ENCODE measurements at places on chromosomes 6 and 20.

DNA sequence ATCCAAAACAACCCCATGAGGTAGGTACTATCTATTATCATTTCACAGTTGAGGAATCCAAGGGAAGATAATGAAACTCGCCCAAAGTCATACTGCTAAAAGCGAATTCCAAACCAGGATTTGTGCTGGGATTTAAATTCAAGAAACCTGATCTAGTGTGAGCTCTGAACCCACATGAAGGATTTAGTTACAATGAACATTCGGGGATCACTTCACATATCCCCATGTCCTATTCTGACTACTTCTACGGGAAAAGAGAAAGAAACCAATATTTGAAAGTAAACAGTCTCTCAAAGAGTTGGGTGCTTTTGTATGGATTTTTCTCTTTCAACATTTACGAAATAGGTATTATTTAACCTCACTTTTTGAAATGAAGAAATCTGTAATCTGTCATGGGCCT, 12.9 kb downstream of the RANBP9 start:
- no peak for DNase-seq

DNA sequence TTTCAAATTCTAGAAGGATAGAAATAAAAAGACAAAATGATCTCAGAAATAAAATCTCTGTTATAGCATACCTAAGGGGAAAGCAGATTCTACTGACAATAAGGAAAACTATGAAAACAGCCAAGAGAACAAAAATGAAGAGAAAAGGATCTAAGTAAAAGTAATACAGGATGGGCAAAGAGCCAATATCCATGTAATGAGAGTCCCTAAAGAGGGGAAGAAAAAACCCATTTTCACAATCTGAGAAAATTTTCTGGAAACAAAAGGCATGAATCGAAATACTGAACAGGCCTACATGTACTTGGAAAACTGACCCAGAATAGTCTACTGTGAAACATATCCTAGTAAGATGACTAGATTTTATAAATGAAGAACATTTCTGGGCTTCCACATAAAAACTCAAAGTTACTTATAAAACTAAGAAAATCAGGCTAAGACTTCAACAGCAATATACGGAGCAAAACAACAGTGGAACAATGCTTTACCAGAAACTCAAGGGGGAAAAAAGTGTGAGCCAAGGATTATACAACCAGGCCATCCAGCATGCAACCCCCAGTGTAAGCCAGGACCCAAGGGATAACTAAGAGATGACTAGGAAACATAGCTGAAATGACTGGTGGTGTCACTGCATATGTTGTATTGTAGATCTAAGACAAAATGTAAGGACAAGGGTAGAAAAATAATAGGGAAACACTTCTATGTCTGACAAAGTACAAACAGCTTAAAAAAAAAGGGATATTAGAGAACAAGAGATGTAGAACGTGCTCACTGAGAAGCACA, 10.2 kb downstream of the NAPB start:
- no peak for DNase-seq

GRCh38 chr20:34268851-34269636, 27.8 kb downstream of the ASIP start:
- peak; percentile 48 for DNase-seq

DNA sequence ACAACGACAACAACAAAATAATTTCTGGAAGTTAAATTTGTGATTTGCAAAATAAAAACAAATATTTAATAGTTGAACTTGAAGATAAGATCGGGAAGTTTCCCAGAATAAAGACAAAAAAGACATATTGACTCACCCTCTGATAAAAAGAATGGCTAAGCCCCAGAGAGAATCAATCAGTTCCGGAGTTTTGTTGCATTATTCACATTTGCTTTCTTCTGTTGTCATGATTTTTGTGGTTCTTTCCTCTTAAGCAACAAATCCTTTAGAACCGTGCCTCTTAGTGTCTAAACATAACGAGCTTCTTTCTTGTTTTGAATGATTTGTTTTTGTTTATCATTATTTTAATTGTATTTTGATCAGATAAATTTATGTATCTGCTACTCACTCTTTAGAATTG, 337.7 kb upstream of the PRND start:
- DNase-seq, result no peak
